ENCODE measurements at places on chromosomes 13 and 19. TPM values are rescaled to one million over a fixed set of nuclear protein-coding genes. Genes with fewer than 3 reads are reported as not detected.

The TNFRSF19 gene
- total RNA-seq, result 1.1 TPM

The PSG11 gene
- not detected for total RNA-seq

The TRPC4 gene
- not detected for total RNA-seq

The ZSCAN4 gene
- total RNA-seq, result not detected

The EPS8L1 gene
- total RNA-seq, result 62.1 TPM

The VASP gene
- 152 TPM for total RNA-seq

The APOC4 gene
- not detected for total RNA-seq

The ZNF723 gene
- not detected for total RNA-seq

The NCCRP1 gene
- total RNA-seq, result 0.12 TPM

The CELF5 gene
- 2.5 TPM for total RNA-seq

The CEACAM7 gene
- not detected for total RNA-seq

All from HCT116 (cell line).